ENCODE measurements at places on chromosomes 16 and 17.

DNA sequence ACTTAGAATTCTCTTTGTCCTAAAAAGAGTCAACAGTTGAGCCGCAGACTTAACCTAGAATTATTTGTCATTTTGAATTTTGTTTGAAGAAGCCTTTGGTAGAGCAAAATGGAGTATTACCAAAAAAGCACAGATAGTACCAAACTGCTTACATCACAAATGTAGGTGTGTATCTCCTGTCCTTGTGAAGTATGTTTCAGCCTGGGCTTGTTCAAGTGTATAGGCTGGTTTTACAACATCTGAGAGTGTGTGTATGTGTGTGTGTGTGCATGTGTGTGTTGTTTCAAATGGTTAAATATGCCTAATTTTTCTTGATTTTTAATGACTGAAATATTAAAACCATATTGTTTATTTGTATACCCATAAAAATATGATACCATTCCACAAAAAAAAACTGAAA is 188.7 kb upstream of the AXIN2 start:
- no peak for DNase-seq

DNA sequence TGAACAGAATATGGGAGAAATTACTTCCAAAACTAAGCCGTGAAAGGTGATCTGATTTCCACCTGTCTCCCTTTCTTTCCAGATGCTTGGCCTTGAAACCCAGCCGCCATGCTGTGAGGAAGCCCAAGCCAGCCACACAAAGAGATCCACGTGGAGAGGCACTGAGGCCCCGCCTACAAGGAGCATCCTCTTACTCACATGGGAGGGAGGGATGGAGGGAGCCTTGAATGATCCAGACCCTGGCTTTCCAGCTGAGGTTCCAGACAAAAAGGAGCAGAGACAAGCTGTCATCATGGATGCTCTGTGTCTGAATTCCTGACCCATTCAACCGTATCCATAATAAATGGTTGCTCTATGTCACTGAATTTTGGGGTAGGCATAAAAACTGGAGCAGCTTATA is 48.9 kb upstream of the HAPSTR1 start:
- DNase-seq = no peak

GRCh38 chr17:5595831-5596230 is 11.5 kb upstream of the NLRP1 start:
- DNase-seq = no peak

- no peak for DNase-seq
Measured at GRCh38 chr17:79801156-79802038, 4.5 kb upstream of the CBX8 start.

DNA sequence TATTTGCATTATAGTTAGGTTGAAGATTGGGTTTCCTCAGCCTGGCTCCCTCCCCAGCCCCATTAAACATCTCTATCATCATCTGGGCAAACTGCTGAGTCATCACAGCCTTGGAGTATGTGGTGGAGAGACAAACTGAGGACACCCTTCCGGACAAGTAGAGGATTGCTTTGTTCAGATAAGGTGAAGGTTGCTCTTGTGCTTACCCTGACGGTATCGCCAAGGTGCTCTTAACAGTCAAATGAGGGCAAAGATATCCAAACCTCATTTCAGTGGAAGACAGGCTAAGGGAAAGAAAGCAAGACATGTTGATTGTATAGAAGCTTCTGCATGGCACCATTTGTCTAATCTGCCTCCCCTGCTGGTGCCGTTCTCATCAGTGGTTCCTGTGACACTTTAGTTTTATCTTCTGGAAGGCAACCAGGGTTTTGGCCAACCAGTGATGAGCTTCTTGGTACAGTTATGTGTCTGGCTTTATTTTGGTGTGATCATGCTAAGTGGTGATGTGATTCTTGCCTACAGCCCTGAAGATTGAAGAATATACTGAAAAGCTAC is 56.9 kb upstream of the LGALS9 start:
- no peak for DNase-seq

- DNase-seq = no peak
Measured at GRCh38 chr17:18315562-18315922, 449 bp downstream of the SMCR8 start.

DNA sequence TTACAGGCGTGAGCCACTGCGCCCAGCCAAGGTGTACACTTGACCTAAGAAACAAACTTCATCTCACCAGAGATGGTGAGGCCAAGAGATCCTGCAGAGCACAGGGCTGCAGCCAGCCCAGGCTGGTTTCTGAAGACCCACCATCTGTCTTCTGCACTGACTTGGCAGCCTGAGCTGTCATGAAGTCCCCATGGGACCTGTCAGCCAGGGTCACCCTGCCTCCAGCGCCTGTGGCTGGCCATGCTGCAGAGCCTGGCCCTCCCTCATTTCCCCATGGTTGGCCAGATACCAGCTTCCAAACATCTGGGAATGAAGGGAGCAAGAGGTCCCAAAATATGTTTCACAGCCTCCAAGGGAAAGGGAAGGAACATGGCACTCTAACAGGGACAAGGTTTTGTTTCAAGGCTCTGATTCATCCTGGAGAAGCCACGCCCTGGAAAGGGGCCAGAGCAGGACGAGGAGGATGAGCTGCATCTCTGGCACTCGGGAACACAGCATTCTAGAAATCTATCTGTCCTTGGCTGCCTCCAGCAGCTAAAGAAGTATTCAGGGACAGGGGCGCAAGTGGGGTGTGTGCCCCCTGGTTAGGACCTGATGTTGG is 45.3 kb downstream of the DDX19A start:
- no peak for DNase-seq

Measured in nucleus accumbens (tissue), 56 donors.